ENCODE measurements at places on chromosomes 6 and 20.

DNA sequence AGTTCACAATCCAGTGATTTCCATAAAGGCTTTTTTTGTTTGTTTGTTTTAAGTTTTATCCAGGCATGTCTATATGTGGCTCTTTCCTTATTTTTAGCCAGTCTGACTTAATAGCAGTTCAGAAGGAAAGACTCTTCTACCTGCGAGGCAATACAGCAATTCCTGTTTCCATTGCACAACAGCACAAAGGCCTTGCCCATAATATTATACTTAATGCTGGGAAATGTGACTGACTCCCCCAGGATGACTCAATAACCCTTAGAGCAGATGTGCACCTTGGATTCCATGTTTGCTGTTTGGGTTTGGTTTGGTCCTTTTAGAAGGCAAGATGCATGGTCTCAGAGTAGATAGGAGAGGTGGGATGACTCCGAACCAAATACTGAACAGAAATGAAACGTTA, 184.1 kb downstream of the MTFR2 start:
- DNase-seq, result no peak

DNA sequence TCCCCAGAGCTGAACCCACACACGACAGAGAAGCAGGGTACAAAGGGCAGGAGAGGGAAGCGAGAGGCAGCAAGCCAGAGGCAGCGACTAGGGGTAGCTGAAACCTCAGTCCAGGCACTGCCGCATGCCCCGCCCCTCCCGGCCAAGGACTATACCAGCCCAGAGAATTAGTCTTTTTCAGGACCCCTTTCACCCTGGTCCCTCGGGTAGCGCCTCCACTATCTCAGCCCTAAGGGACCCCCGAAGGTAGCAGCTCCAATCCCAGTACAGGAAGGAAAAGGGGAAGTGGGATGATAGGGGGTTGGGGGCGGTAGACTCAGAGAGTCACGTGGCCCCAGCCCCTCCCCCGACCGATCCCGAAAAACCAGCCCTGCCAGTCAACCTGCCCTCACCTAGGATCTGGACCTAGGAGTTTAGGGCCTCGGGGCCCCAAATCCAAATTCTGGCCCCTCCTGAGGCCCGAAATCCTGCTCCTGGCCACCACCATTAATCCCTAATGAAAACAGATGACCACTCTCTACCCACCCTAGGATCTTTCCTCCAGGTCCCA, 1.3 kb downstream of the RGL2 start:
- no peak for DNase-seq

- DNase-seq, result no peak
Observed at GRCh38 chr20:64039293-64040160, 3.5 kb downstream of the C20orf204 start.

DNA sequence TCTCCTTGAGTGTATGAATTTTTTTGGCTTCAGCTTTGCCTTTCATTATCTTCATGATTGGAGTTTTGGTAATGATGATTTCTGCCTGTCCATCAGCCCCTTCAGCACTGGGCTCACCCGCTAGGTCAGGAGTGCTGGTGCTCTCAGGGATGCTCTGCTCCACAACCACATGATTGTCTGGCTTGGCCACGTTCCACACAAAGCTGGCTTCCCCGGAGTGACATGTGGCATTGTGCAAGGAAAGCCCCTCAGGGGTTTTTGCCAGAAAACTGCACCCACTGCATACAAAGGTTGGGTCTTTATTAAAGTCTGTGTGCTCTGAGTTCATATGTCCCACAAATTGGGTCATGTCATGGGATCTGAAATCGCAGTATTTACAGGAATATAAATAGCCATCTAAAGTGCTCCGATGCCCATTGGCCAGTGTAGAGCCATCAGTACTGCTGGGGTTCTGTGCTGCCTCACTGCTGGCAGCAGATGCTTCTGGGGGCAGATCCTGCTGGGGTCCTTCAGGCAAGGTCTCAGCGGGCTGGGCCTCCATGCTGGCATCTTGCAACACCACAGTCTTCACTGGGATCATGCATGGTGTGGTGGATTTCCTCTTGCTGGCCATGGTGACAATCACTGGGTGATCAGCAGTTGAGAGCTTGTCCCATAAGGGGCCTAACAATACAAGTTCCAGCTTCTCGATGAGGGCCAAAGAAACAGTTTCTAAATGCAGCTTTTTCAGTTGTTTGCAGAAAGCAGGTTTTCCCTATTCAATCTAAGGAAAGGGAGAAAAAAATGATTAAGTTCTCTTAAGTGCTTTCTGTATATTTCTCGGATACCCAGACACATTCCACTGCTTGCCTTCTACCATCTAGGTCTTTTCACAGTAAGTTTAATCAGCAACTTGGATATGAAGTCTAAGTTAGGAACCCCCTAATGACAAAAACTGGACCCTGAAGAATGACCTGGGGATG, 67.2 kb downstream of the PLCG1 start:
- DNase-seq, result no peak

DNA sequence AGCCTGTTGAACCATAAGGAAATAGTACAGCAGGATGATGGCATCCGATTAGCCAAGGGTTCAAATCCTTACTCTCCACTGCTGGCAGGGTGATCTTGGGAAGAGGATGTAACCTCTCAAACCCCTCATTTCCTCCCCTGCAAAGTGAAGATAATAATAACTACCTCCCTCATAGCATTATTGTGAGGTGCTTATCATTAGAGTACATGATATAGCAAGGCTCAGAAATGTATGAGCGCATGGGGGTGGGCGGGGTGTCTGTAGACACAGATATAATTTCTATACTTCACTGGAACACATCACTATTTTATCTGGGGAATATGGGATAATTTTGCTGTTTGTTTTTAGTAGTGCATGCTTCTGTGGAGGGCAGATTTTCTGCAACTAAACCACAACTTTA, 89.8 kb upstream of the LAMP5 start:
- DNase-seq, result no peak

- DNase-seq, result no peak
Observed at GRCh38 chr6:55009131-55009530, 162.6 kb downstream of the FAM83B start.

DNA sequence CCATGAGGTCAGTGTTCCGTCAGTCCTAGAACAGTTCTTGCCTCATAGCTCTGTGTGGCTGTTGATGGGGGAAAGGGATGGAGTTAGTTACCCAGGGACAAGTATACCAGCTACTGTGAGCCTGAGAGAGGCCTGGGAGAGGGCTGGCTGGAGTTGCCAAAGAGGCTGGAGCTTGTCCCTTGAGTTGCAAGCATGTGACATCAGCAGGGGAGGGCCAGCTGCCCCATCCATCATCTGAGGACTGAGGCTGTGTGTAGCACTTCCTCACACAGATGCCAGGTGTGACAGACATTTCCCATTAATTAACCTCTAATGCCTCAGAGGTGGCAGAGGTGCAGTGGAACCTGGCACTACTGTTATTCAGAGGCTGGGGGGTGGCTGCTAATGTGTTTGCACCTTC, 131.6 kb downstream of the PHACTR3 start:
- DNase-seq, result no peak

DNA sequence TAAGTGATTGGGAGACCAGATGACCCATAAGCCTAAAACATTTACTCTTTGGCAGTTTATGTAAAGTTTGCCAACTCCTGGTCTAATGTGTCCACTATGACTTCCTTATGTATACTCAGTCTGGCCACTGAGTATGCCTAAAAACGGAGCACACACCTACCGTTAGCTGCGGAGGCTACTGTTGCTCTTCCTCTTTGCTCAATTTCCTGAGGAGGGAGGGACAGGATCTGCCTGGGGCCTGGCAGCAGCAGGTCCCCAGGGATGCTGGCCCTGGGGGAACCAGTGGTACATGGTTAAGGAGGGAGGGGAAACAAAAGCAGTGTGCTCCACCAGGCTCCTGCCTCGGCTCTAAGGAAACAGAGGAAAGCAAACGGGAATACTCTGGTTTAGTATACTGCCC, 113.5 kb downstream of the CDYL start:
- DNase-seq, result no peak

GRCh38 chr6:10991115-10991514, 53.0 kb downstream of the ELOVL2 start:
- DNase-seq, result no peak

- no peak for DNase-seq
Observed at GRCh38 chr20:40668449-40669228, 20.4 kb downstream of the MAFB start.

All from activated CD4-positive, alpha-beta T cell treated with anti-CD3 and anti-CD28 coated beads, Interleukin-2, amount 50 U/mL, for 24 hours (primary cell).